ENCODE measurements at places on chromosomes 2 and 18.
A peak's percentile ranks its signal among the peaks of the same experiment; 100 is the strongest.

DNA sequence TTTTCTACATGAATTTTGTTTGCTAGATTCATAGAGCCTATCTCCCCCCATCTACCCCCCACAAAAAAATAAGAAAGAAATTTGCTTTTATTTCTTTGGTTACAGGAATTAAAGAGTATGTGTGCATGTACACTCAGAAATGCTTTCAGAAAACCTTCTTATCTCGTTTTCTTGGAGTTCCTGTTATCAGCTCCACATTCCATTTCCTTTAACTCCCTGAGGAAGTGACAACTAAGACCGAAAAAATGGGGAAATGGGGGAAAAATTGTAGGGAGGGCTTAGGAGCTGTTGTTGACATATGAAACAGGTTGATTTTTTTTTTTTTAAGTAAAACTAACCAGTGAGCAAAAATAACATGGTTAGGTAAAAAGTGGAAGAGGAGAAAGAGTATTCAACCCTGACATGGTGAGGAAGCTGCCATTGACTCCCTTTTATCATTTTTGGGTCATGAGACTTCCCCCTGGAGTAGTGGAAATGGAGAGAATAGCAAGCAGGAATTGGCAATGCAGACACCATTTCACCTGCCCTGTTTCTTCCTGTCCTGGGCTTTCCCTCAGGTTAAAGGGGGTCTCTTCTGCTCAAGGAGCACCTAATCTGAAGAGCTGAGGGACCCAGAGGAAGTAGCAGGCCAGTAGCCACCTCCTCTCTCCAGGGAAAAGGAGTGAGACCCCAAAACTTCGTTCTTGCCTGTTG lies 93.5 kb downstream of the OSBPL6 start:
- no peak overlapping the region for H3K27ac ChIP-seq
- peaks cover 14% of the 10 kb centered on the region for H3K36me3 ChIP-seq
- H3K4me3 ChIP-seq = no peak overlapping the region
- H3K4me1 ChIP-seq = peaks cover 8% of the 10 kb centered on the region
- H3K27me3 ChIP-seq = no peaks in the 10 kb centered on the region
- DNase-seq = no peak

DNA sequence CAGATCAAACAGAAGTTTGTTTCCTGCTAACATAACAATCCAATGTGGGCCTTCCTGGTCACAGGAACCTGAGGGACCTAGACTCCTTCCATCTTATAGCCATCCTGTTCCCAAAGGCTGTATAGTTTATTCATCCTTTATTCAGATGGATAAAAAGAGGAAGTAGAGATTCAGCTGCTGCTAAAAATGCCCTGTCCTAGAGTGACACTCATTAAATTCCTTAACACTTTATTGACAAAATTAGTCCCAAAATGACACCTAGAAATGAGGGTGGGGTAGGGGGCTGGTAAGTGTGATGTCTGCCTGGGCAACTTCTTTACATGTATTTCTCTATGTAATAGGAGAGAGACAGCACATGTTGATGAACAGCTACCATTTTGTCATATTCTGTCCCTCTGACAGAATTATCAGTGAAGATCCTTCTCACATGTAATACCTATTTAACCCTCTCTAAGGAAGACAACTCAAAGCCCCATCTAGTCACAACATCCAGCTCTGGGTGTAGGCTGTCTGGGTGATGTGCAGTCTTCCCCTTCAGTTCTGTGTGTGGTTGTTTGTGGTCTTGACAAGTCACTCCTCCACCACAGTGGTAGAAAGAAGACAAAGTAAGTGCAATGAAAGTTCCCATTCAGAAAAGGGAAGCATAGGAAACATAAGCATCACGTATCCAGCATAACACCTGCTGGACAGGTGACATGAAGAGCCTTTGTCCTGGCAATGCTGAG lies 253.9 kb upstream of the CNTNAP5 start:
- H3K27ac ChIP-seq = no peak overlapping the region
- no peaks in the 10 kb centered on the region for H3K27me3 ChIP-seq
- no peaks in the 10 kb centered on the region for H3K4me1 ChIP-seq
- no peaks in the 10 kb centered on the region for H3K36me3 ChIP-seq

GRCh38 chr18:55593888-55594287 lies 5.9 kb upstream of the TCF4 start:
- no peak for DNase-seq
- H3K27me3 ChIP-seq = no peaks in the 10 kb centered on the region
- H3K36me3 ChIP-seq = no peaks in the 10 kb centered on the region
- H3K4me3 ChIP-seq = no peak overlapping the region

DNA sequence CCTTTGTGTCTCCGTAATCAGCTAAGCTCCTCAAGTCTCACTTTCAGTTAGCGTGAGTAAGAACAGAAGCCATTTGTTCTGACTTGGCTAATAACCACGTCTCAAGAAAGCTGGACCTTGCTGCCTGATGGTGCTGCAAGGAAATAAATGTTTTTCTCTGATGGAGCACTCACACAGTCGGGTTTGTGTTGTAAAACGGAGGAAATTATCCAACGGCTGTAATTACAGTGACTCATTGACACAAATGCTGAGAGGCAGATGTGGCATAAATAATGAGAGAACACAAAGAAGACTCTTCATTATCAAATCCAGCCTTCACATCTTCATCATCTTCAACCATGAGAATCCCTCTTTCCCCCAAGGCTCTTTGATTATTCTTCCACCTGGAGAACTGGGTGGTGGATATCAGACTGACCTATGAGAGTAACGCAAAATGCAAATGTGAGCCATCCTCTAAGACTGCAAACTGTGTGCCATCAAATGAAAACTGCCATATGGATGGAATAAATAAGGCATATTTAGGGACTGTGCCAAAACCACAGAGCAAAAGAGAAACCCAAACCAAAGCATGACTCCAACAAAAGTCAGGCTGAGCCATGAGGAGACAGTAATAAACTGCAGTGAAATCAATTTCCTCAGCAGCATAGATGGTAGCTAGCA lies 252.6 kb downstream of the RND3 start:
- no peak overlapping the region for H3K27ac ChIP-seq
- H3K27me3 ChIP-seq = no peaks in the 10 kb centered on the region
- H3K4me1 ChIP-seq = peaks cover 5% of the 10 kb centered on the region
- H3K36me3 ChIP-seq = no peaks in the 10 kb centered on the region

DNA sequence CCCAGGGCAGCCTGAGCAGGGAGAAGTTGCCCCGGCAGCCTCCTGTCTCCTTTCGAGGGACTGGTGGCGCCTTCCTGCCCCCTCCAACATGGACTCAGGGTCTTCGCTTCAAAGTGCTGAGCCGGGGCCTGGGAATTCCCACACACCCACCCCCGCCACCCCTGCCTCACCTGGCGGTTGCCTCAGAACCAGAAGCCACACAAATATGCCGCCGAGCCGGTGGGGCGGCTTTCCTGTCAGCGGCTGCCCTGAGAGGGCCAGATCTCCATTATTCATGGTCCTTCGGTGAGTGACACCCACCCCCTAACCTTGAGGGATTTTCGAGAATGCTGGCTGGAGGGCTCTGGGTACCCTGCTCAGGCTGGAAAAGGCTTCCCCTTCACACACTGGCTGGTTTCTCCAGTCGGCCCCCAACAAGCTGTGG lies 71.7 kb downstream of the SMAD7 start:
- no peaks in the 10 kb centered on the region for H3K27me3 ChIP-seq
- peaks cover 9% of the 10 kb centered on the region for H3K36me3 ChIP-seq
- H3K27ac ChIP-seq = peak overlapping the region; percentile 98
- DNase-seq = peak; percentile 80

- H3K4me3 ChIP-seq = no peak overlapping the region
- H3K36me3 ChIP-seq = no peaks in the 10 kb centered on the region
- H3K4me1 ChIP-seq = peaks cover 12% of the 10 kb centered on the region
These were observed 141.8 kb upstream of the CTNNA2 start for GRCh38 chr2:79370976-79371538.

DNA sequence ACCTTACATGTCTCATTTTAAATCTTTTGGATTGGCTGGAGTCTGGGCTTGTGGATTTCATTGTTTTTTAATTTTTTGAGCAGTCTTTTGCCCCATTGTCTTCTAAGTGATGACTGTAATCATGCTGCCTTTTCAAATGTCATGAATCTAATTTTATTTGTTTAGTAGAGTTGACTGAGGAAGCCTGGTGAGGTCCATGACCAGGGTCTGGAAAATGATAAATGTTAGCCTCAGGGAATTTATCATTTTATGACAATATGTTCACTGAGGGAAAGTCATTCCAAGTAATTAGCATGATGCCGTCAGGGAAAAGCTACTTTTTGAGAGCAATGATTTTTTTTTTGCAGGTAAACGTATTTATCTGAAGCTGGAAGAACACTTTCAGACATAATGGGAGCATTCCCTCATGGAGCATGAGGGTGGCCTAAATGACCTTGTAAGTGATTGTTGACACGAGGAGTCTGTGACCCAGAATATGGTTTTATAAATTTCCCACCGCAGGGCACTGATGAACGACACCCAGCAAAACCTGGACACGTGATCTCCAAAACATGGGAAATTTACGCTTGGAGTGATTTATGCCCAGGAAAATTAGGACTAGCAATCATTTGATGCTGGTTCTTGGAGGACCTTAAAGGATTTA lies 155.3 kb upstream of the NABP1 start:
- H3K27ac ChIP-seq = no peak overlapping the region
- no peaks in the 10 kb centered on the region for H3K36me3 ChIP-seq
- H3K27me3 ChIP-seq = no peaks in the 10 kb centered on the region
- H3K4me3 ChIP-seq = no peak overlapping the region

DNA sequence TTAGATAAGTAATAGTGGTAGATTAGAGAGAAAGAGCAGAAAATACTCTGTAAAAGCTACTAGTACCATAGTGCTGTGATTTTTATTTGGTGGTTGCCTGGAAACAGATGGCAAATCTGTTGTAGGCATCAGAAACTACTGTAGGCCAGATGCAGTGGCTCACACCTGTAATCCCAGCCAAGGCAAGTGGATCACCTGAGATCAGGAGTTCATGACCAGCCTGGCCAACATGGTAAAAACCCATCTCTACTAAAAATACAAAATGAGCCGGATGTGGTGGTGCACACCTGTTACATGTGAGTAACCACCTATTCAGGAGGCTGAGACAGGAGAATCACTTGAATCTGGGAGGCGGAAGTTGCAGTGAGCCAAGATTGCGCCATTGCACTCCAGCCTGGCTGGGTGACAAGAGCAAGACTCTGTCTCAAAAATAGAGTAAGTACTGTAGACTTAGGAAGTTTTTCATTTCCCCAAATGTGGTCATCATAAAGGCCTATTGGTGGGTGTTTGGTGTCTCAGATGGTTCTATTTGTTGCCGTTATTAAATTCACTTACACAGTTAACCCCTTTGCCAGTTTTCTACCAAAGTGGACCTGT lies 79.6 kb downstream of the SPTBN1 start:
- no peak for DNase-seq
- H3K4me1 ChIP-seq = peaks cover 43% of the 10 kb centered on the region
- H3K36me3 ChIP-seq = peaks cover 17% of the 10 kb centered on the region
- H3K27ac ChIP-seq = peak overlapping the region; percentile 74
- no peaks in the 10 kb centered on the region for H3K27me3 ChIP-seq

DNA sequence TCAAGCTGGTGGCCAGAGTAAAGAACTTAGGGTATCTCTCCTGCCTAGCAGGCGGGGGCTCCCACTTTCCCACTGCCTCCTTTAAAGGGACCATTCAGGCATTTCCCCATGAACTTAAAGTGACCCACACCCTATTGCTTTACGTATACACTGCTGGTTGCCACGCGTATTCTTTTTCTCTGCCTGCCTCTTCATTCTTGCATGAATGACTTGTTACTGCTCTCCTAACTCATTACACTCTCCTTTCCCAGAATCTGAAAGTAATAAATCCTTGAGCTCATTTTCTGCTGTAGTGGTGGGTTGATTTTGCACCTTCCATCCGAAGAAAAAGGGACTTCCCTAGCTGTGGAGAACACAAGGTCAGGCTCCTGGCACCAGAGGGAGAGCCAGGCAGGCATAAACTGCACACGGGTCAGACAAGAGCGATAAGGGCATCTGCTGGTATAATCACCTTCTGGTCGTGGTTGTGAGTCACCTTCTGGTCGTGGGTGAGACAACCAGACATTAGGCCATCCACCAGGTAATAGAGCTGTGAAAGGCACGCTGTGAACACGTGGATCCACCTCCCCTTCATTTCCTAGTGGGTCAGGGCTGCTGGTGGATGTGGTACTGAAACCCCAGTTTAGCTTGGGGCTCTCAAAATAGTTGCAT lies 950.3 kb downstream of the SOCS6 start:
- H3K4me1 ChIP-seq = no peaks in the 10 kb centered on the region
- H3K27me3 ChIP-seq = peaks cover 8% of the 10 kb centered on the region
- DNase-seq = no peak
- H3K27ac ChIP-seq = no peak overlapping the region
- H3K36me3 ChIP-seq = no peaks in the 10 kb centered on the region
- H3K4me3 ChIP-seq = no peak overlapping the region

DNA sequence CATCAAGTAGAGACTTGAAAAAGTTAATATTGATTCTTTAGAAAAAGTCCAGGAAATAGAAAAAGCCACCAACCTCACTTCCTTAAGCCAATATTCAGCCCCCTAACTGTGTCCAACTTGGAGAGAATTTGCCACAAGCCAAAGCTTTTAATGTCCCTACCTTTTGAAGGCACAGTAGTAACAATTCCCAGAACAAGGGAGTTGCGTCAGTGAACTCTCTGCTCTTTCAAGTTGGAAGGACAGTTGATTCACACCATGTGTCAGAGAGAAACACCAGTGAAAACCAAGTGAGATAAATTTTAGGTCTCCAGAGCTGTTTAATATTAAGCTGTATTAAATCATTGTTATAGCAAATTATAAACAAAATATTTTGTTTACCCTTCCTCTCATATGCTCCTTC lies 66.1 kb downstream of the EXOC6B start:
- no peak for DNase-seq
- no peaks in the 10 kb centered on the region for H3K27me3 ChIP-seq
- no peak overlapping the region for H3K4me3 ChIP-seq
- H3K36me3 ChIP-seq = peaks cover 44% of the 10 kb centered on the region
- peaks cover 35% of the 10 kb centered on the region for H3K4me1 ChIP-seq
